ENCODE measurements at places on chromosomes 7 and 10. TPM values are rescaled to one million over a fixed set of nuclear protein-coding genes. Genes with fewer than 3 reads are reported as not detected.

DNA sequence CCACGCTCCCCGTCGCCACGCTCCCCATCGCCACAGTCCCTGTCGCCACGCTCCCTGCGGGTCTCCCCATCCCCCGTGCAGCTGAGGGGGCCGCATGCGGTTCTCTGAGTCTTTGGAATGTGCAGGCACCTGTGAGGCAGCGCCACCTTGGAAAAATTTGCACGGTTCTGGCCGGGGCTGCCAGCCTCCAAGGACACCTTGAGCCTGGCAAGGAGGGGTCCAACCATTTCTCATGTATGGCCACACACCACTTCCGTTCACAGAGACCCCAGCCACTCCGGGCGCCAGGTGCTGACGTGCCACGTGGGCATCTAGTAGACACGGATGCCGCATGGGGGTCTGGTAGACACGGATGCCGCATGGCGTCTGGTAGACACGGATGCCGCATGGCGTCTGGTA lies 70.5 kb upstream of the ADGRA1 start:
- no peak for DNase-seq

- no peak for DNase-seq
These were observed 411.8 kb upstream of the MGMT start for GRCh38 chr10:129055225-129055624.

GRCh38 chr10:62492012-62492869 lies 118.1 kb downstream of the ZNF365 start:
- DNase-seq, result no peak

DNA sequence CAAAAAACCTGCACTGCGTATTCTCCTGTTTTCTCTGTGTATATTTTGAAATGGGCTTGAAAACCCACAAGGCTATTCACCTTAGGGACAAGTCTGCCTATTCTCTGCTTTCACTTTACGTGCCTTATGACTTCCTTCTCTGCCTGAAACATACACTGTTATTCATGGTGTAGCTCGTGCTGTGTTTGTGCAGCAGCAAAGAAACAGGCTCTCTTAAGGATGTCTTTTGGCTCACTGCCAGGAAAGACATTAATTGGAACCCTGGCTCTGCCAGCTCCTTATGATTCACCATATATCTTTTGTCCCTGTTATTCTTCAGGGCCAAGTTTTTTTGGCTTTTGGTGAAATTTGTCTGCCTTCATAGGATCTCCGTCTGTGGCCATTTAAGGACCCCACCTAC lies 92.4 kb downstream of the TMEM106B start:
- no peak for DNase-seq

DNA sequence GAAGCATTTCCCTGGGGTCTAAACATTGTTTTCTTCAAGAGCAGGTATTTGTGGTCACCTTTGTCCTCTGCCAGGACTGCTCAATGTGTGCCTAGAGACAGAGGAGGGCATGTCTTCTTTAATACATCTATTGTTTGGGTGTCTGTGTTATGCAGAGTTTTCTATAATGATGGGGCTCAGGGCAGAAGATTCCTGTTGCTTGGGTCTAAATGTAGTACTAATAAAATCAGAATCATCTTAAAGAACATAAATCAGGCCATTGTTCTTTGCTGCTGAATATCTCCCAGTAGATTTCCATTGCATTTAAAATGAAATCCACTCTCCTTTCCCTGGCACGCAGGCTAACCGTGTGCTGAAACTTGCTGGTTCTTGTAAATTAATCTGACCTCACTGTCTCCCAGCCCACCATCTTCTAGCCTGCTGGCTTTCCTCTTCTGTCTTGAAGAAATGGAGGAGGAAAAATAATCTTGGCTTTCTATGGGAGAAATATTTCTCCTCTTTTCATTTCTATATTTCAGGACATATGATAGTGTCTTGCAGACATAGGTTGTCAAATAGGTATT lies 1396.8 kb downstream of the GATA3 start:
- DNase-seq, result no peak

TMEM176B gene
- polyA plus RNA-seq, result 105 TPM

AGR2 gene
- 82.8 TPM for polyA plus RNA-seq

DNA sequence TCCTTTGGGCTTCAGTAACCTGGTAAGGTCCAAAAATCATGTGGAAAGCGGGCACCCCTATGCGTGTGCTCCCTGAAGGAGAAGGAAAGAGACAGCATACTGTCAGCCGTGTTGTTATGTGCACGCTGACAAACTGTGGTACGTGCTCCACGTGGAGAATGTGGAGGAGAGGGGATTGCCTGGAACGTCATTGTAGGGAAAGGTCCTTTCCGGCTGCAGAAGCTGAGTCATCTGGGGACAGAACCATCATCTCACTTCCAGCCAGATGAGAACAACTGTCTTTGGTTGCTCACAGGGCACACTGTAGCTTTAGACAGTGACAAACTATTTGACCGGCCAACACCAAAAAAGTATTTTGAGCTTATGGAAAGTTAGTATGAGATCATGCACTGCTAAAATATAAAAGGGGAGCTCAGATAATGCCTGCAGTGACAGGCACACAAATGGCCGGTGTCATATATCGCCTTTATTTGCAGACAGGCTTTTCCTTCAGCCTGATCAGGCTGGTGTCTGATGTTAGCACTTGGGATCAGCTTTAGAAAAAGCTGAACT lies 38.8 kb upstream of the GRB10 start:
- DNase-seq, result no peak

DNA sequence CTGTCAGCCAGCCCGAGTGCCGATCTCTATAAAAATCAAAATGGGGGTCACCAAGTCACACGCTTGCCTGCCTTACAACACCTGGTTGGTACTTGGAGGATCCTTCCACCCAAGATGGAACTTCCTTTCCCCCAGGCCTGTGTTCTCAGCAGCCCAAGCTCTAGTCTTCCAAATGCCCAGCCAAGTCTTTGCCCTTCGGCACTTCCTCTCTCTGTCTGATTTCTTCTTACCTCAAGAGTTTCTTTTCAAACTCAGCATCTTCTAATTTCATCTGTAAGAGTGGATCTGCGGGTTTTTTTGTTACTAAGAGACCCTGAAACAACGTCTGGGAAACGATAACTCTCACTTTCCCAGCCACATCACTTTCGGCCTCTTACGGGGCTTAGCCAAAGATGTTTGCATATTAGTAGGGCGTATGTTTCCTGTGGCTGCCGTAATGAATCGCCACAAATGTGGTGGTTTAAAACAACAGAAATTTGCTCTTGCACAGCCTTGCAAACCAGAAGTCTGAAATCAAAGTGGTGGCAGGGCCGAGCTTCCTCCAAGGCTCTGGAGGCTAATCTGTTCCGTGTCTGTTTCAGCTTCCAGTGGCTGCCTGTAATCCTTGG lies 219.9 kb downstream of the TCF7L2 start:
- no peak for DNase-seq
